Endodermal cell (in vitro differentiated cells): ENCODE measurements at places on chromosomes 3 and 15.

- no peak overlapping the region for H3K27ac ChIP-seq
- H3K36me3 ChIP-seq: no peaks in the 10 kb centered on the region
- H3K27me3 ChIP-seq: no peaks in the 10 kb centered on the region
- H3K4me3 ChIP-seq: no peak overlapping the region
- peak; percentile 82 for DNase-seq
These were observed 94.4 kb downstream of the SLCO3A1 start for GRCh38 chr15:91947683-91948608.

GRCh38 chr3:22861426-22861825 lies 341.7 kb upstream of the UBE2E2 start:
- no peak overlapping the region for H3K27ac ChIP-seq
- H3K4me1 ChIP-seq: peaks cover 4% of the 10 kb centered on the region
- DNase-seq: no peak
- no peaks in the 10 kb centered on the region for H3K36me3 ChIP-seq

DNA sequence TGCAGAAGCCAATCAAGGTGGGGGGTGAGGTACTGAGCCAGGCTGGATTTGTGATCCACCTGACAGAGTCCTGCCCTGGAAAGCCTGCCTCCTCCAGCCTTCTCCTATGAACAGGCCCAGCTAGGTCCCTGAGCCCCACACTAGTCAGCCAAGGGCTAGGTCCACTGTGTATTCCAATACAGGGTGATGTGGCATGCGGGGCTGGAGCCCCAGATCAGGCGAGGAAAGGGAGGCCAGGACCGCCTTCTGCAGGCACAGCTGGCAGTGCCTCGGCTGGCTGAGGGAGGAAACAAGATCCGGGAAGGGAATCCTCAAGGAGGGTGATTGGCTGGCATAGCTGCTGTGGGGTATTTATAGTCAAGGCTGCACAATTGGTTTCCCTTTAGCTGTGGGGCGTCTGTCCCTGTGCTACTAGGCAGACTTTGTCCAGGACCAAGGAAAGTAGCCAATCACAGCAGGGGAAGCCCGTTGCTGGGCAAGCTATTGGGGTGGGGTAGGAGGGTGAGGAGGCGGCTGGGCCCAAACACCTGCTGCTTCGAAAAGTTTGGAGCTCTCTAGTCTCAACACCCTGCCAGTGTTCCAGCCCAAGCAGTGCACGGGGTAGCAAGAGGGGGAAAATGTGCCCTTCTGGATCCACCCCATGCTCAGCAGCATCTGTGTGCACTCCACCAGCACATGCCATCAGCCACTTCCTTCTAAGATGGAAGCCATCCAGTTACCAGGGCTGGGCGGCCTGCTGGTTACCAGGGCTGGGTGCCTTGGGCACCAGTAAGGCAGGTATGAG lies 5.9 kb downstream of the KY start:
- peak; percentile 62 for DNase-seq
- no peak overlapping the region for H3K27ac ChIP-seq
- H3K27me3 ChIP-seq: peaks cover 66% of the 10 kb centered on the region
- H3K4me1 ChIP-seq: peaks cover 9% of the 10 kb centered on the region

GRCh38 chr3:99842826-99843589 lies 25.3 kb downstream of the CMSS1 start:
- no peak overlapping the region for H3K4me3 ChIP-seq
- no peak overlapping the region for H3K27ac ChIP-seq
- no peaks in the 10 kb centered on the region for H3K27me3 ChIP-seq
- no peak for DNase-seq

- DNase-seq: peak; percentile 79
- no peaks in the 10 kb centered on the region for H3K36me3 ChIP-seq
- no peak overlapping the region for H3K27ac ChIP-seq
- no peak overlapping the region for H3K4me3 ChIP-seq
- H3K27me3 ChIP-seq: peaks cover 12% of the 10 kb centered on the region
These were observed 336.0 kb upstream of the TRIM42 start for GRCh38 chr3:140341817-140342403.

GRCh38 chr15:90790561-90790960 lies 73.4 kb downstream of the BLM start:
- H3K27me3 ChIP-seq: no peaks in the 10 kb centered on the region
- H3K4me3 ChIP-seq: no peak overlapping the region
- peaks cover 4% of the 10 kb centered on the region for H3K4me1 ChIP-seq

DNA sequence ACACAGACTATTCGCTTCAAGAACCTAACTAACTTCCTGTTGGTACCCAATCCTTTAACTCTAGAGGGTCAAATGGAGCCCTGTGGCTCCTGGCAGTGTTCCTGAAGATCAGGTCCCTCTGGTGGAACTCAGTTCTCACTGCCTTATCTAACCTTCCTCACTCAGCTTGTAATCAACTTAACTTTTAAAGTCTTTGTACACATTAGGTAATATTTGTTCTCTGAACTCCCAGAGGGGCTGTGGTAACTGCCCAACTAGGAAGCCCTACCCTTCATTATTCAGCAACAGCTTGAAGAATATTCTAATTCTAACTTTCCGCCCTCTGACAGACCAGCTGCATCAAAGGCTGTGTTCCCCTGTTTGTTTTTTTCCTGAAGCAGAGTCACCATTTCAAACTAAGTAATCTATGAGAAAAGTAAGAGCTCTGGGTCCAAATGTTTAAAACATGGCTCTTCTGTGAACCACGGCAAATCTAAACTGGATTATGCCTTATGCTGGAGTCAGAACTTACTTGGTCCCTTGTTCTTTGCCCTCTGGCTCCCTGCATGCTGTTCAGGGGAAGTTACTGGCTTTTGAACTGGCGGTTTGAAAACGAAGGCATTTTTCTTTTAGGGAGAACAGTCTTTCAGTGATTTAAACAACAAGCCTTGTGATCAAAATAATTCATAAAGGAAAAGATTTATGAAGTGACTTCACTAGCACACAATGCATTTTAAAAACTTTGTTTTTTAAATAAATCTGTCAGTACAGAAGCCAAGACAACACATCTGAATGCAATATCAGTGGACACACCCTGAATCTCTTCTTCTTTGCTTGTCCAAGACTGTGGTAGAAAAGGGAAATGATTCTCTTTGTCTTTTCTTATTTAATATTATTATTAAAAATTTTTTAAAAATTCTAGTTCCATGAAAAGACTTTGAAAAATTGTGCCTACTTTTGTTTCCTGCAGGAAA lies 365.6 kb downstream of the TIGIT start:
- DNase-seq: no peak
- no peaks in the 10 kb centered on the region for H3K27me3 ChIP-seq
- no peak overlapping the region for H3K4me3 ChIP-seq
- no peaks in the 10 kb centered on the region for H3K4me1 ChIP-seq
- no peaks in the 10 kb centered on the region for H3K36me3 ChIP-seq
- H3K27ac ChIP-seq: peak overlapping the region; percentile 15

DNA sequence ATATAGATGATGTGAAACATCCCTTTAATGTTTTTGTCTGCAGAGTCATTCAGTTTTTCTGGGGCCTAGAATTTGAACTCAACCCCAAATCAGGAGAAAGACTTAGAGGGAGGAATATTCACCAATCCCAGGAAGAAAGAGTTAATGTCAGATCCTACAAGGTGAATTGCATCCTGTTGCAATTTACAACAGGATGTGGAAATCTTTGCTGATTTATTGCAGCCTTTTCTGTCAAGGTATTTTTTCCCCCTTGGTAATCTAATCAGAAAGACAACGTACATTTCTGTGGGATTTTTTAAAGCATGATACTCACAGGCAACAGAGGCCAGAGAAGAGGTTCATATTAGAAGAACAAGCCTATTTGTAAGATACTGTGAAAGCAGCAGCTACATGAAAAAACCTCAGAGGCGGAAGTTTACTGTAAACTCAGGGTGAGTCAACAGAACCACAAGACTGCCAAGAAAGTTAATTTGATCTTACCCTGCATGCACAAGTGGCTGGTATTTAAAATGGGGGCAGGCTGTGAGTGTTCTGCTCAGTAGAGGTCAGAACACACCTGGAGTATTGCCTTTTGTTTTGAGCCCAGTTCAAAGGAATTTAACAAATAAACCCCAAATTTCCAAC lies 531.9 kb downstream of the AGBL1 start:
- H3K4me3 ChIP-seq: no peak overlapping the region
- DNase-seq: no peak
- no peaks in the 10 kb centered on the region for H3K4me1 ChIP-seq
- H3K27ac ChIP-seq: no peak overlapping the region
- no peaks in the 10 kb centered on the region for H3K36me3 ChIP-seq

DNA sequence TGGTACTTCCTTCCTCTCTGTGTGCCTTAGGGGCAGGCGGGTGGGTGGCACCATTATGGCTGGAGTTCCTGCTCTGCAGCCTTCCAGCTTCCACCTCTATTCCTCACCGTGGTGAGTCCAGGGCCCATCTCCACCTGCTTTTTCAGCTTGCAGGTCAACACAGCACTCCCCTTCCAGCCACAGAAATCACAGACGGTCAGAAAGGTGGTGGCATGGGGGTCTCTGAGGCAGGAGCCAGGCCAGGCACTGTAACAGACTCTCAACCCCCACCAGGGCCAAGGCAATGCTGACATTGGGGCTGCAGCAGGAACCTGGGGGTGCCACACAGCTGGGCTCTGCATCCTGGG lies 16.6 kb downstream of the KLF15 start:
- H3K27me3 ChIP-seq: no peaks in the 10 kb centered on the region
- no peak for DNase-seq
- H3K27ac ChIP-seq: no peak overlapping the region

DNA sequence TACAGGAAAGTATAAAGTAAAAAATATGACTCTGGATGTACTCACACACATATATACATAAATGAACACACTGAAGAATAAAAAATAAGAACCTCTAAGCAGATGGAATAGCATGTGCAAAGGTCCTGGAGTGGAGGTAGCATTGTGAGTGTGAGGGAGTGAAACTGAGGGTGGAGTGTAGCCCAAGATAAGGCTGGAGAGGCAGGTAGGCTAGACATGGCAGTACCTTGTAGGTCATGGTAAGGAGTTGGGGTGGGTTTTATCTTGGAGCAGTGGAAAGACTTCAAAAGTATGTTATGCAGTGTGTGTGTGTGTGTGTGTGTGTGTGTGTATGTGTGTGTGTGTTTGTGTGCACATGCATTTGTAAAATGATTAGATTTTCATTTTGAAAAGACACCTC lies 49.5 kb downstream of the TLNRD1 start:
- no peak overlapping the region for H3K4me3 ChIP-seq
- no peaks in the 10 kb centered on the region for H3K4me1 ChIP-seq
- no peaks in the 10 kb centered on the region for H3K36me3 ChIP-seq
- no peak overlapping the region for H3K27ac ChIP-seq
- DNase-seq: no peak
- no peaks in the 10 kb centered on the region for H3K27me3 ChIP-seq

DNA sequence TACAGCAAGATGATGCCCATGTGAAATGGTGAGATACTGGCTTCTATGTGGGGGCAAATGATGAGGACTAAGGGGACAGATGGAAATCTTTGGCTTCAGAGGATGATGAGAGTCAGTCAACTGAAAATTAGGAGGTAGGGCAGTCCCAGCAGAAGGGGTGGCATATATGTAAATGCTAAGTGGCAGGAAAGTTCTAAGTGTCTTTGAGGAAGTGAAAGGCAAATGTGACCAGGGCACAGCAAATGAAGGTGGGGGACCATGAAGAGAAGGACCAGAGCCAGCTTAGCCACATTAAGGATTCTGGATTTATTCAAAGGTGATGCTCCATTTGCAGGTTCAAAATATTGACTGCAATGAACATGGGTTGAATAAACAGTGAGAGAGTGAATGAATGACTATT lies 29.2 kb upstream of the LIMD1 start:
- H3K27ac ChIP-seq: no peak overlapping the region
- no peaks in the 10 kb centered on the region for H3K27me3 ChIP-seq
- DNase-seq: no peak
- H3K4me1 ChIP-seq: peaks cover 20% of the 10 kb centered on the region
- H3K36me3 ChIP-seq: no peaks in the 10 kb centered on the region

- H3K4me1 ChIP-seq: no peaks in the 10 kb centered on the region
- H3K36me3 ChIP-seq: no peaks in the 10 kb centered on the region
- peak; percentile 14 for DNase-seq
- H3K27me3 ChIP-seq: no peaks in the 10 kb centered on the region
- H3K4me3 ChIP-seq: no peak overlapping the region
- no peak overlapping the region for H3K27ac ChIP-seq
These were observed 36.5 kb upstream of the IGF1R start for GRCh38 chr15:98611808-98612207.

DNA sequence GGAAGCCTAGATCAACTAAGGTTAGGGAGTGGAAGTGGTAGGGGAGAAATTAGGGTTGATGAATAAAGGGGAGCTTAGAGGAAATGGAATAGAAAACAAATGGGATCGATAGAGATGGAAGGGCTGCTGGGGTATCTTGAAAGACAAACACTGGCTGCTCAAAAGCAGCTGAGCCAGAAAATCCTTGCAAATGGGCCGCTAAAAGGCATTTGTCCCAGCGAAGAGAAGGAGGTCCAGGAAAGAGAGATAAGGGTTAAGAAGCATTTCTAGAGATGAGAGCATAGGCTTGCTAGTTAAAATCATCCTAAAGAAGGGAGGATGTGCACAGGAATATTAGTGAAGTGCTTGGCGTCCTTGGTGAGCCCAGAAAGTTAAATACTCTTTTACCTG lies 258.0 kb upstream of the CBLB start:
- no peak overlapping the region for H3K27ac ChIP-seq
- no peaks in the 10 kb centered on the region for H3K27me3 ChIP-seq
- no peak overlapping the region for H3K4me3 ChIP-seq
- no peaks in the 10 kb centered on the region for H3K36me3 ChIP-seq
- H3K4me1 ChIP-seq: peaks cover 18% of the 10 kb centered on the region

DNA sequence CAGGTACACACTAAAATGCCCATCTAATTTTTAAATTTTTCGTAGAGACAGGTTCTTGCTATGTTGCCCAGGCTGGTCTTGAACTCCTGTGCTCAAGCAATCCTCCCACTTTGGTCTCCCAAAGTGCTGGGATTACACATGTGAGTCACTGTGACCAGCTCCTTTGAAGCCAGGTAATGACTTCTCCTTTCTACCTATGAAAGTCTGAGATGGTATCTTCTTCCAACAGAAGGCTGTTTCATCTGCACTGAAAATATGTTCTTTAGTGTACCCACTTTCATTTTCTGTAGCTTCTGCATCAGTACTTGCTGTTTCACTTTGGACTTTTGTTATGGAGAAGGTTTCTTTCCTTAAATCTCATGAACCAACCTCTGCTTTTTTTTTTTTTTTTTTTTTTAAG lies 8.8 kb downstream of the OIP5 start:
- no peaks in the 10 kb centered on the region for H3K4me1 ChIP-seq
- peaks cover 26% of the 10 kb centered on the region for H3K36me3 ChIP-seq
- no peaks in the 10 kb centered on the region for H3K27me3 ChIP-seq
- no peak overlapping the region for H3K4me3 ChIP-seq
- H3K27ac ChIP-seq: no peak overlapping the region

DNA sequence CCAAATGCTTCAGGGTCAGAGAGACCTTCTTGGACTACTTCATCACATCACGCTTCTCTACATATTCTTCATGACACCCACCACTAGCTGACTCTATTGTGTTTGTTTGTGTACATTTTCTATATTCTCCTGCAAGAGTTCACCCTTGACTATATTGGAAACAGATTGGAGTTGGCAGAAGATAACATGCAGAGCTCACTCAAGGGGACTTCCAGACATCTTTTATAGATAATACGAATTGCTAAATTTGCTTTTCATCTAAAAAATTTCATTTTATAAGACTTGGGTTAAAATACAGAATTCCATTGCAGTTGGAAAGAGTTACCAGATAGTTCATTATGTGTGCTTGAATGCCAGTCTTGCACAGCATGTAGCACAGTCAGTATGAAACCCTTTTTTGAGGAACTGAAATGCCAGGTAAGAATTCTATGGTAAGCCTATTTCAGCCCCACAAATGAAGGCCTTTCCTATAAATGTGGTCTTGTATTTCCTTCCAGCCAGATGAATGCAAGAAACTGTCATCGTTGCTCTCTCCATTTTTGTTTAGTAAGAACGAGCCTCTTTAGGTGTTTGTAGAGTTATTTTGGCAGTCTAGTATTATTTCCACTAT lies 177.6 kb downstream of the GHSR start:
- H3K27ac ChIP-seq: no peak overlapping the region
- H3K27me3 ChIP-seq: no peaks in the 10 kb centered on the region
- H3K36me3 ChIP-seq: peaks cover 89% of the 10 kb centered on the region
- H3K4me3 ChIP-seq: no peak overlapping the region
